Activated CD4-positive, alpha-beta T cell treated with anti-CD3 and anti-CD28 coated beads, Interleukin-2, amount 50 U/mL, for 16 hours (primary cell): ENCODE measurements at places on chromosomes 16 and 17.
A peak's percentile ranks its signal among the peaks of the same experiment; 100 is the strongest.

GRCh38 chr17:79428988-79429387, 181.9 kb downstream of the RBFOX3 start:
- DNase-seq, result no peak

- DNase-seq, result no peak
These were observed 23.1 kb downstream of the MIS12 start for GRCh38 chr17:5509482-5509881.

DNA sequence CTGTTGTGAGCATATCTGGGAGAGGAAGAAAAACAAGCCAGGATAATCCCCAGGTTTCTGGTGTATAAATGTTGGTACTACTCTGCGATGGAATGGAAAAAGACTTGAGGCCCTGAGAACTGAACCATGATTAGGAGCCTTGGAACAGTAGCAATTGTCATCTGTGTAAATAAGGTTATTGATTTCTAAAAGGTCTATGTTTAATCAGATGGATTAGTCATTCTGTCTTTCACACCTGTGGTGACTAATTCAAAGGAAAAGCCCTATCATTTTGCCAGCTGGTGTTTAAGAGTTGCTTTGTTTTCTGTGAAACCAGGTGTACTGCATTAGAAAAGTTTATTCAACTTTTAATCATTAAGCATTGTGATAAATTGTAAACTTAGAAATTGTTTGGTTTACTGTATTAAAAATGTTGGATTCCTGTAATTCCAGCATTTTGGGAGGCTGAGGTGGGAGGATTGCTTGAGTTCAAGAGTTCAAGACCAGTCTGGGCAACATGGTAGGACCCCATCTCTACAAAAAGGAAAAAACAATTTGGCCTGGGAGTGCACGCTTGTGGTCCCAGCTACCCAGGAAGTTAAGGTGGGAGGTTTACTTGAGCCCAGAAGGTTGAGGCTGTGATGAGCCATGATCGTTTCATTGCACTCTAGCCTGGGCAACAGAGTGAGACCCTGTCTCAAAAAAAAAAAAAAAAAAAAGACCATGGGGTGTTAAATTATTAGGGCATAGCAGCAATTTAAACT, 29.0 kb upstream of the KPNB1 start:
- peak; percentile 62 for DNase-seq

GRCh38 chr16:74793571-74793970, 19.0 kb upstream of the FA2H start:
- DNase-seq, result no peak

DNA sequence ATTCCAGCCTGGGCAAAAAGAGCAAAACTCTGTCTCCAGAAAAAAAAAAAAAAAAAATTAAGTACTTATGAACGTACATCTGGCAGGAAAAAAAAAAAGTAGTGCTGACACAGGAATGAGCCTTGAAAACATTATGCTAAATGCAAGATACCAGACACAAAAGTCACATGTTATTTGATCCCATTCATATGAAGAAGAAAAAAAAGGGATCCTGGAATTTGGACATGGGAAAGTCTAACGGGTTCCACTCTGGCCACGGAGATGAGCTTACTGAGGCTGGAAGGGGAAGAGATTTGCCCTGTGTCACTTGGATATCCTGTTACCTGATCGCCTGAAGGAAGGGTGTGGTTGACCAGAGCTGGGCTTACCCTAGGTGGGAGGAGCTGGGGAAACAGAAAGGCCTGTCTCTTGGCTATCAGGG, 251.9 kb downstream of the PARN start:
- peak; percentile 3 for DNase-seq

DNA sequence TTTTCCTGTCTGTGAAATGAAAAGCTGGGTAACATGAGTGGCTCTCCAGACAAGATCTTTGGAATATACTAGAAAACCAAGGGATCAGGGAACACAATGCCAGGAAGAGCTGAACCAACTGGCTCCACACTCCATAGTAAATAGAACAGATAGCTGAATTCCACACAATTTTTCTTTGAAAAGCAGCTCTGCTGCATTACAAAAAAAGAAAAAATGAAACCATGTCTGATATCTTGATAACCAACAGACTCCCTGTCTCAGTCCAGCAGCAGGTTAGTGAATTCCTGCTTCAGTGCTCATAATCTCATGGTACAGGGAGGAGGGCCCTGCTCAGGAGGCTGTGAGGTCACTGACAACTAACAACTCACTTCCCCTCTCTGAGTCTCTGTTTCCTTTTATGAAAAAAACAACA, 97.1 kb downstream of the CDH11 start:
- no peak for DNase-seq

- no peak for DNase-seq
These were observed 228.5 kb downstream of the ABCC12 start for GRCh38 chr16:47927330-47927729.

DNA sequence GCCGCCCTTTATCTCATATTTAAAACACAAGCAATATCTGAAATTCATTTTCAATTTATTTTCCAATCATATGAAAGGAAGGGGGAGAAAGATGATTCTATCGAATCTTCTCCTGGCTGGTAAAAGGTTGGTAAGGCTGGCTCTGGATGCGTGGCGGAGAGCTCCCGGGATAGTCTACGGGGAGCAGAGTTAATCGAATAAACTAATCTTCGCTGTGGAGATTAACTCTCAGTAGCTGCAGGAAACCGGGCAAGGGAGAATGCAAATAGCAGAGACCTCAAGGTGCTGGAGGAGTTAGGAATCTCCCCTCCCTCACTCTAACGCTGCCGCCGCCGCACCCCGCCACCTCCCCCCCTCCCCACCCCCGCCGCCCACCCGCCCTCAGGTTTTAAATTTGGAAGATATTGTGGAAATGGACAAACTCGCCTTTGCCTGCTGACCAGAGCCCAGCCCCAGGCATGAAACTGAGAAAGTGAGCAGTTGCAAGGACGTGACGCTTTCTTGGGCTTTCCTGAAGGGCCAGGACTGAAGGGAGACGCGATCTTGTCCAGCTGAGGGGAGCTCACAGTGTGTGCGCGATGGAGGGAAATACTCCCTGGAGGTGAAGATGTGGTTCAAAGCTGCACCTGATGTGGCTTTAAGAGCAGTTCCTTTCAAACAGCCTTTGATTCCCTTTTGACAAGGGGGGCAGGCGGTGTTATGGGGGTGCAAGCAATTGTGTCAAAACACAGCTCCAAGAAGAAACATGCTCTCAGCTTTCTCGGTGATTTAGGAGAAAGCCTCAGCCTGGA, 308.2 kb upstream of the IRX3 start:
- DNase-seq, result no peak

GRCh38 chr16:88527186-88527936, 42.8 kb upstream of the ZC3H18 start:
- DNase-seq, result peak; percentile 51

GRCh38 chr16:27364493-27365141, 37.4 kb upstream of the IL21R start:
- no peak for DNase-seq

- DNase-seq, result no peak
These were observed 12.3 kb downstream of the CPPED1 start for GRCh38 chr16:12791340-12791739.

GRCh38 chr17:68457539-68458259, 403 bp upstream of the WIPI1 start:
- DNase-seq, result peak; percentile 98

- DNase-seq, result no peak
These were observed 6.7 kb downstream of the SLC35G3 start for GRCh38 chr17:35187481-35187880.

DNA sequence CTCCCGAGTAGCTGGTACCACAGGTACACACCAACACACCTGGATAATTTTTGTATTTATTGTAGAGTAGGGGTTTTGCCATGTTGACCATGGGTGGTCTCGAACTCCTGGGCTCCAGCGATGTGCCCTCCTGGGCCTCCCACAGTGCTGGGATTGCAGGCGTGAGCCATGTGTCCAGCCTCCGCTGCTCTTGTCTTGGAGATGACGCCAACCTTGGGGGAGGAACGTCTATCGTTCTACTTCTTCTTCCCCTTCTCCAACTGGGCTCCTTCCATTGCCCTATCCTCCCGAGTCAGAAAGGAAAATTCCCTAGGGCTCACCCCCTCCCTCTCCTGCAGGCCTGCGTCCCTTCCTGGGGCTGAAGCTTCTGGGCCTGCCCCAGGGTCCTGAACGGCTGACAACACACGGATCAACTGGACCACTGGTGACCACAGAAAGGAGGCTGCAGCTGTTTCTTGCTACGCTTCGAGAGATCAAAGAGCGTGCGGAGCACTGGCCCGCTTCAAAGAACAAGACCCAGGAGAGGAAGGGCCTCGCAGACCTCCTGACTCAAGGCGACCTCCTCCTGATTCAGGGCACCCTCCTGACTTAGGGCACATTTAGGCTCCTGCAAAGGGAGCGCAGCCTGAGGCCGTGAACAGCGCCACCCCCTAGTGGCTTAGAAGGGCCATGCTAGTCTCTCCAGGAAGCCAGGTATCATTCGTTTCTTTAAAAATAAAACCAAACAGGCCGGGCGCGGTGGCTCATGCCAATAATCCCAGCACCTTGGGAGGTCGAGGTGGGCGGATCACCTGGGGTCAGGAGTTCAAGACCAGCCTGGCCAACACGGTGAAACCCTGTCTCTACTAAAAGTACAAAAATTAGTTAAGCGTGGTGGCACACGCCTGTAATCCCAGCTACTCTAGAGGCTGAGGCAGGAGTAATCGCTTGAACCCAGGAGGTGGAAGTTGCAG, 48.5 kb upstream of the HELZ start:
- DNase-seq, result peak; percentile 77

DNA sequence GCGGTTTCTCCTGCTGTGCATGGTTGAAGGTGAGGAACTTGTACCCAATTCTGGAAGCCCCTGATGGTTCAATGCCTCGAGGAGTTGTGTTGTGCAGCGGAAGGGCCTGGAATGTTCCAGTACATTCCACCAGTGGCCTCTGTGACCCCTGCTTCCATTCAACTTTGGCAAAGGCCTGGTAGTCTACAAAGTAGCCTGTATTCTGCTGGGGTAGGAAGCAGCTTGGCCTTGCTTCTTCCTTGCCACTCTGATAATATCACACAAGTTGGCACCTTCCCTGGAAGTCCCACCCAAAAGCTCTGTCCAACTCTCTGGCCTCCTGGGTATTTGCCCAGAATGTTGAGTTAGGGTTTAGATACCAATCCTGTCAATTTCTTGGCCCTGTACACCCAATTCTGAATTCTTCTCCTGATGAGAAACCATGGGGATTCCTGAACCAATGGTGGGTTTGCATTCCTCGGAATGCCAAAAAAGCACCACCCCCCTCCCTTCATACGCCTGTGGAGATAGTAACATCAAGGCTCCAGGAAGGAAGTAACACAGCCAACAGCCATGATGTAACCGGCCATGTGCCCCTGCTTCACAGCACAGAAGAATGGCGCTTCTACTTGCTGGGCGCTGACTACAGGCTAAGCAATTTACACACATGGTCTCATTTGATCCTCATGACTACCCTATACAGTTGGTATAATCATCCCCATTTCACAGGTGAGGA, 11.8 kb upstream of the FAM117A start:
- no peak for DNase-seq

- DNase-seq, result no peak
These were observed 2.7 kb upstream of the CDK5R1 start for GRCh38 chr17:32484041-32484461.

- no peak for DNase-seq
These were observed 913 bp downstream of the CDIP1 start for GRCh38 chr16:4537376-4538343.

- no peak for DNase-seq
These were observed 1.4 kb downstream of the PLCD3 start for GRCh38 chr17:45130681-45131615.

DNA sequence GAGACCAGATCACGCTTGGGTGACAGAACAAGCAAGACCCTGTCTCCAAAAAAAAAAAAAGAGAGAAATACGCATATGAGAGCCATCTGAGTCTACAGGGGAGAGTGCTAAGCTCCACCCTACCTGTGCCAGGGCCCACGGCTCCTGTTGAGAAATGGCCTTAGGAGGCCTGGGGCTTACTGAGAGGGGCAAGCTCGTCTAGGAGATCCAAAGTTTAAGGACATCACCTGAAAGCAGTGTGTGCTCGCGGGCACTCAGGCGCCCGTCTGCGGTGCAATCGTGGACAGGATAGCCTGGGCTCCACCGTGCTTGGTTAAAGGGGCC, 14.5 kb upstream of the BAIAP2 start:
- no peak for DNase-seq

DNA sequence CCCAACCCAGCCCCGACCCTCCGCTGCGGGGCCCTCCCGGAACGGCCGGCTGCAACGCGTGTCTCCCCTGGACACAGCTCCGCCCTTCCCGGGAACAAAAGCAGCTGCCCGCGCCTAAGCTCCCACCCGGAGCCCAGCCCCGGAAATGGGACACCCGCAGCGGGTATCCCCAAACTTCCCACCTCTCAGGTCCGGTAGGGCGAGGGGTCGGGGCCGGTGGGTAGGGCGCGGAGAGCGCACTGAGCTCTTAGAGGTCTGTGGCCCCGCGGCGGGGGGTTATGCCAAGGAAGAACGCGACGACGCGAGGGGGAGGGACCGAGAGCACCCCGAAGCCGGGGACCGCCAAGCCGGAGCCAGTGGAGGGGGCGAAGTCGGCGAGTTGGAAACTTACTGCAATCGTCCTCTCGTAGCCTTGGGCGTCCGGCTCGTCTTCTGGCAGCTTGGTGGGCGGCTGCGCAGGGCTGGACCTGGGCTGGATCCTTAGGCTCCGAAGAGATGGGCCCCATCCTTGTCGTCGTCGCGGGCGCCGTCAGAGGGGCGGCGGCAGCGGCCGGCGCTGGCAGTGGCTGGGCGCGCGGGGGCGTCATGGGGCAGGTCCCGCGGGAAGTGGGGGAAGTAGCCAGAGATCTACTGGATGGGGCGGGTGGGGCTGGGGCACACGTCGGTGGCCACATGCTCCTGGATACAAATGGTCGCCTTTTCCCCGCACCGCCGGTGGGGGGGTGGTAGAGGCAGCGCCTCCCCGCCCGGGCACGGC, 6.9 kb downstream of the USP6 start:
- no peak for DNase-seq

DNA sequence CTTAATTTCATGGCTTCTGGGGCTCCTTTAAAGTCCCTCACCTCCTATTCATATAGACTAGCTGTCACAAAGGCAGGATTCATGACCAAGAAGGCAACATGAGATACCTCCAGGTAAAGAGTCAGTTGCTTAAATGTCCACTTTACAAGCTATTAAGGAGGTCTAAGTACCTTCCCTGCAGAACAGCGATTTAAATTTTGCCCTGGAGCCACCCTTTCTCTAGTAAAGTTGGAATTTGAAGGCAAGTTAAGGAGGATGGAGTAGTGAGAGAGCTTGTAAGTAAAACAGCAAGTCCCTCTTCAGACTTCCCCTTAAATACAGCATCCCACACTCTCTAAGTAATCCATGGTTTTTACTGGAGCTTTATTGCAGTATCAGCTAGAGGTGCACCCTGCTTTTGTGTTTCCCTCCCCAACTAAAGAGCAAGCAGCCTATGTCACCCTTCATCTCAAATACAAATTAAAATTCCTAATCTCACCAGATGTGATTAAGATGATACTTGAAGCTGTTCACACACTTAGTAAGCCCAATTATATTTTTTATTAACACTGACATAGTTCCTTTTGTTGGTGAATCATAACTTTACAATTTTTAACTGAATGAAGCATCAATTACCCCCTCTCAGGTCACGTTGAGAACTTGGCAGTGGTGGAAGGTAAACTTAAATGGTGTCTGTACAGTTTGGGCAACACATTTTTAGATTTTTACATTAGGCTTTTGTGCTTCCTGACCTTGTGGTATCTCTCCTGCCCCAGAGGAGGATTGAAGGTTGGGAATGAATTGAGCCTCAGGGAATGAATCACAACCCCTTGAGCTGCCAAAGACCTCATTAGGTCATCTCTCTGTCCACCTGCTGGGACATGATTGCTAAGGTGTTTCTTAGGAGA, 108.9 kb downstream of the TANGO6 start:
- no peak for DNase-seq
